ENCODE measurements at places on chromosomes 1 and 21. TPM values are rescaled to one million over a fixed set of nuclear protein-coding genes. Genes with fewer than 3 reads are reported as not detected.

- DNase-seq, result no peak
Measured at GRCh38 chr1:232868793-232869491, 63.7 kb downstream of the MAP10 start.

- DNase-seq, result no peak
Measured at GRCh38 chr1:105914403-105914802, 1142.1 kb upstream of the PRMT6 start.

- no peak for DNase-seq
Measured at GRCh38 chr1:24501371-24502064, 1.1 kb upstream of the RCAN3 start.

DNA sequence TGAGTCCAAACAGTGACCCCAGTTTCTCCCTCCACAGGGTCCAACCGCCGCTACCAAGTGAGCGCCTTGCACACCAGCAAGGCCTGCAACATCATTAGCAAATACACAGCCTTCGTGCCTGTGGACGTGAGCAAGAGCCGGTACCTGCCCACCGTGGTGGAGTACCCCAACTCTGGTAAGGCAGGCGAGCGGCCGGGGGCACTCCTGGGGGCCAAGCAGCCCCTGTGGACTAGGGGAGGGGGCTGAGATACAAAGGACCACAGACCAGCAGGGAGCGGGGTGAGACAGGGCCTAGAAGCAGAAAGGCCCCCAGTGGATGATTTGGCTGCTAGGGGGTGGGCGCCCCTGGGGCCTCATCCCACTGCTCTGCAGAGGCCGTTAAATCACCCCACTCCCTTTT, 54.7 kb downstream of the VWA5B1 start:
- no peak for DNase-seq

SLAMF9 gene
- not detected for total RNA-seq

- DNase-seq, result no peak
Measured at GRCh38 chr1:163048869-163049268, 20.3 kb upstream of the RGS4 start.

OR2L5 gene
- not detected for total RNA-seq

DNA sequence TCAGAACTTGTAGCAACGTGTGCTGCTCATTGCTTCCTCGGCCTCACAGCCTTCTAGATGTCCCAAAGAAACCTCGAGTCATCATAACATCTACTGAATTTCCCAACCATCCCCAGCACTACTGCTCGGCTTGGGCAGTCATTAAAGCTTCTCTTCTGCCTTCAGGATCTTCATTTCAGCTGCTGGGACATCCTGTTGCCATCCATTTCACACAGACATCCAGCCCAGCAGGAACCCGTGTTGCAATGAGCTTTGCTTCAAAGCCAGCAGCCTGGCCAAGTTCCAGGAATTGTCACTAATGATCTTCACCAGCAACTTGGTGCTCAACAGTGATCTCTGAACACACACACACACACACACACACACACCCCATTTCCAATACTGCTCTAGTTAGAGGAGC, 18.5 kb downstream of the WLS start:
- peak; percentile 64 for DNase-seq

DNA sequence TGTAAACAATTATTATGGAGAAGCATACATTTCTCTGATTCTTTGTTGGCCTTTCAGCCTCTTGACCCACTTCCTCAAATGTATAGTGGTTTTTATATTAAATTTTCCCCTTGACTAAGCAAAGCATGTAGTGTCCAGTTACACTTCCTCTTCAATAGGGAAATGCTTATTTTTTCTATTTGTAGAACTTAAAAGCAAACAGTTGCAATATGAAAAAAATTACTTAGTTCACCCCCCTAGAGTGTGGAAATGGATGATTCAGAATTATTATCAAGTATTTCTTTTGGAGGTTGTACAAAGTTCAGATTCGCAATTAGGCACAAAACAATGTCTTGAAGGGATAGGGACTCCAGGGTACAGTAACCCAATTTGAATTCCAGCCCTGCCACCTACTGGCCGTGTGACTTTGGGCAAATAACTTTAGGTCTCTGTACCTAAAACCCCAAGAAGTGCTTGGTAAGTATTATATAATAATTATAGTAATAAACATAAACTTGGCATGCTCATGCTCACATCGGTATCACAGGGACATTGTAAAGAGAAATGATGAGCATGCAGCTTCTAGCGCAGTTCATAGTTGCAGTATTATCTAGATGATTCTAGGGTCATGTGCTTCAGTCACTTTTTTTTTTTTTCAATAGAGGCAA, 28.6 kb upstream of the IFNGR2 start:
- peak; percentile 84 for DNase-seq

GRCh38 chr1:228996281-228996680, 261.0 kb downstream of the RHOU start:
- DNase-seq, result no peak

CLK2 gene
- total RNA-seq, result 61.7 TPM

DNA sequence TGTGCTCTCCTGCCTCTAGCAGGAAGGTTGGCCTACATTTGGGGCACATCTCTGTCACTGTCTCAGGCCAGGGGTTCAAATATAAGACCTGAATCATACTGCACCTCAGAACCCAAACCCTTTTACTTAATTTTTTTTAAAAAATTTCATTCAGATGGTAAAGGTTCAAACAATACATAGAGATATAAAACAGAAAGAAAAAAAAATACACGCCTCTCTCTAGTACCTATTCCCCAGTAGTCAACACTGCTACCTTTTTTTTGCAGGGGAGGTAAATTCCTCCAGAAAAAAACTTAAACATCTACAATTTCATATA, 32.9 kb downstream of the MAPKAPK2 start:
- DNase-seq, result no peak

CFAP74 gene
- not detected for total RNA-seq

DNA sequence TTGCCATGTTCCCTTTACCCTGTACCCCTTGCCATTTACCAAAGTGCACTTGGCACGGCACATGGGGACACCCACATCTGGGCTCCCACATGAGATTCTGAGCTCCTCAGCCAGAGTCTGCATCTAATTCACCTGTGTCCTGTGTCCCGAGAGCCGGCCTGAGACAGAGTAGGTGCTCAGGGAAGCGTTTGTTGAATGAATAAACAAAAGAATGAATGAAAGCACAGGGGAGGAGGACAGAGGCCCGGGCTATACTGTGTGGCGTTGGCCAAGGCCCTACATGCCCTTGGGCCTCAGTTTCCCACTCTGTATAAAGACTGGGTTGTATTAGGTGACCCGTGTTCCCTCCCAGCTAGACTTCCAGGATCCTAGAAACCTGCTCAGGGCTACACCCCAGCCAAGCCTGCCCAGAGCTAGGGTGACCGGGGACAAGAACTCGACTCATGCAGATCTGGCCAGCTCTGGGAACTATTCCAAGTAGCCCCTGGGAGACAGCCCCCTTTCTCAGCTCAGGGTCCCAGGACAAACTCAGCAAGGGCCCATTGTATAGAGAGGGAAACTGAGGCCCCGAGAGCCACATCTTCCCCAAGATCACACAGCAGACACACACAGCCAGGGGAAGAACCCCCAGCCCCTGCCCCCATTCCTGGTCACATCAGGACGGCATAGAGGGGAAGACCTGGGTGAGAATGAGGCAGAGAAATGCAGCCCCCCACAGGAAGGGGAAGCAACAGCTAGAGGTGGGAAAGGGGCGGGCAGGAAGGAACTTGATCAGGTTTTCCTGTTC, 6.0 kb downstream of the EPHA2 start:
- no peak for DNase-seq

RHD gene
- total RNA-seq, result not detected

GRCh38 chr21:27213303-27213702, 246.4 kb upstream of the ADAMTS5 start:
- no peak for DNase-seq

DNA sequence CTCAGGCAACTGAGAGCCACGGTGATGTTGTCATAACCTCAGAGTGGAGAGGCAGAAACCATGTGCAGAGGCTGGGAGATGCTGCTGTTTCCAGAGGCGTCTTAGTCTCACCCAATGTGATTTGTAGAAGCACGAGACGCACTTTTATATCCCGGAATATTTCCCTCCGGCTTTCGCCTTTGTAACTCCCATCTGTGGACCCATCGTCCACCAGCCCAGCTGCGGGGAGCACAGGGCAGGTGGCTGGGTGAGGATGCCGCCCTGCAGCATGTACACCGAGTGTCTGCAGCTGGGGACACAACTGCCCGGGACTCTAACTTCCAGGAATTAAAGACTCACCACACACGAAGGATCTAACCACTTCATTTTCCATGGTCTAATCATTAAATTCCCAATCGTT, 43.5 kb downstream of the UBASH3A start:
- no peak for DNase-seq

GRCh38 chr1:217661407-217661806, 30.3 kb downstream of the SPATA17 start:
- DNase-seq, result no peak

DNA sequence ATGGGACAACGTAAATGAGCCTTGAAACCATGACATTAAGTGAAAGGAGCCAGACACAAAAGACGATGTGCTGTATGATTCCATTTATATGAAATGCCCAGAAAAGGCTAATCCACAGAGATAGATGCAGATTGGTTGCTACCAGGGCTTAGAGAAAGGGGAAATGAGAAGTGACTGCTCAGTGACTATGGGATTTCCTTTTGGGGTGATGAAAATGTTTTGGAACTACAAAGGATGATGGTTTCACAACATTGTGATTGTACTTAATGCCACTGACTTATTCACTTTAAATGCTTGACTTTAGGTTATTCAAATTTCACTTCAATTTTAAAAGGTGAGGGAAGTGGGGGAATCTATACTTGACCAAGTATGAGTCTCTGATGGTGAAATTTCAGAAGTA, 414.3 kb downstream of the SETD4 start:
- no peak for DNase-seq

NECTIN4 gene
- total RNA-seq, result 0.58 TPM

DNA sequence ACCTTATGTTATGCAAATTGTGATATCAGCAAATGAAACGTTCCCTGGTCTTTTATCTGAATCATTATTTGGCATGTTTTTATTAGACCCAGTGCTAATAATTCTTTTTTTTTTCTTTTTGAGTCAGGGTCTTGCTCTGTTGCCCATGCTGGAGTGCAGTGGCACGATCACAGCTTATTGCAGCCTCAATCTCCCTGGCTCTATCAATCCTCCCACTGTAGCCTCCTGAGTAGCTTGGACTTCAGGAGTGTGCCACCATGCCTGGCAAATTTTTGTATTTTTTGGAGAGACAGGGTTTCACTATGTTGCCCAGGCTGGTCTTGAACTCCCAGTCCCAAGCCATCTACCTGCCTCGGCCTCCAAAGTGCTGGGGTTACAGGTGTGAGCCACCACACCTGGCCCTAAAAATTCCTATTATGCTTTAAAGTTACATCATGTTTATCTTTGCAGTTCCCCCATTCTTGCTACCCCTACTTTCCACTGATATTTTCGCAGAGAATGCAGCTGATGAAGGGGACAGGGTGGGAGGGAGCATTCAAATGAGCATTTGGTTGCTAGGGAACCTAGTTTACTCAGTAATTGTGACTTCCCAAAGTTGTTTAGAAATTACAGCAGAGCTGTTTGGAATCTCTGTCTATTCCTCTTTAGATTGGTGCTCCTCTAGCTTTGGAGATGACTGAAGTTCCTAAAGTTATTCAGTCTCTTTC, 18.4 kb downstream of the C1orf21 start:
- no peak for DNase-seq

GRCh38 chr1:240462766-240463395, 149.1 kb downstream of the GREM2 start:
- no peak for DNase-seq

TNFSF18 gene
- 39.4 TPM for total RNA-seq
